ENCODE measurements at places on chromosomes 7 and 10. TPM values are rescaled to one million over a fixed set of nuclear protein-coding genes. Genes with fewer than 3 reads are reported as not detected.

The DRGX gene
- not detected for total RNA-seq

The MAP3K8 gene
- total RNA-seq, result 11.5 TPM

The OR13A1 gene
- not detected for total RNA-seq

The VSTM2A gene
- not detected for total RNA-seq

The BICC1 gene
- total RNA-seq, result 25.8 TPM

The ASAH2B gene
- 3.9 TPM for total RNA-seq

The TMEM225B gene
- 0.92 TPM for total RNA-seq

The OPN4 gene
- not detected for total RNA-seq

The FGFR2 gene
- 0.19 TPM for total RNA-seq

The CDHR1 gene
- 0.07 TPM for total RNA-seq

The ZP3 gene
- total RNA-seq, result 19.7 TPM

The RARRES2 gene
- not detected for total RNA-seq

The ARL3 gene
- 14.8 TPM for total RNA-seq

The PPP1R9A gene
- 3.6 TPM for total RNA-seq

The CAPZA2 gene
- total RNA-seq, result 117 TPM

The ABCA13 gene
- 0.03 TPM for total RNA-seq

The SPDYE2B gene
- total RNA-seq, result not detected

The TDRD1 gene
- not detected for total RNA-seq

The MKX gene
- total RNA-seq, result not detected

The SUGCT gene
- total RNA-seq, result 0.94 TPM

The FAM25C gene
- total RNA-seq, result 3.0 TPM

The HOXA9 gene
- 0.41 TPM for total RNA-seq

The SYT15 gene
- 3.0 TPM for total RNA-seq

The ZNF804B gene
- not detected for total RNA-seq

The UPK3BL1 gene
- 12.5 TPM for total RNA-seq

The NUP205 gene
- 48.6 TPM for total RNA-seq

The AHCYL2 gene
- total RNA-seq, result 4.8 TPM

The WNT16 gene
- total RNA-seq, result 2.0 TPM

The ZNF117 gene
- 0.09 TPM for total RNA-seq

The TPK1 gene
- 2.8 TPM for total RNA-seq

Measured in A549 treated with AZD2906 at 1 μM for 4 hours (cell line).